ENCODE measurements at places on chromosomes 2 and 18.

DNA sequence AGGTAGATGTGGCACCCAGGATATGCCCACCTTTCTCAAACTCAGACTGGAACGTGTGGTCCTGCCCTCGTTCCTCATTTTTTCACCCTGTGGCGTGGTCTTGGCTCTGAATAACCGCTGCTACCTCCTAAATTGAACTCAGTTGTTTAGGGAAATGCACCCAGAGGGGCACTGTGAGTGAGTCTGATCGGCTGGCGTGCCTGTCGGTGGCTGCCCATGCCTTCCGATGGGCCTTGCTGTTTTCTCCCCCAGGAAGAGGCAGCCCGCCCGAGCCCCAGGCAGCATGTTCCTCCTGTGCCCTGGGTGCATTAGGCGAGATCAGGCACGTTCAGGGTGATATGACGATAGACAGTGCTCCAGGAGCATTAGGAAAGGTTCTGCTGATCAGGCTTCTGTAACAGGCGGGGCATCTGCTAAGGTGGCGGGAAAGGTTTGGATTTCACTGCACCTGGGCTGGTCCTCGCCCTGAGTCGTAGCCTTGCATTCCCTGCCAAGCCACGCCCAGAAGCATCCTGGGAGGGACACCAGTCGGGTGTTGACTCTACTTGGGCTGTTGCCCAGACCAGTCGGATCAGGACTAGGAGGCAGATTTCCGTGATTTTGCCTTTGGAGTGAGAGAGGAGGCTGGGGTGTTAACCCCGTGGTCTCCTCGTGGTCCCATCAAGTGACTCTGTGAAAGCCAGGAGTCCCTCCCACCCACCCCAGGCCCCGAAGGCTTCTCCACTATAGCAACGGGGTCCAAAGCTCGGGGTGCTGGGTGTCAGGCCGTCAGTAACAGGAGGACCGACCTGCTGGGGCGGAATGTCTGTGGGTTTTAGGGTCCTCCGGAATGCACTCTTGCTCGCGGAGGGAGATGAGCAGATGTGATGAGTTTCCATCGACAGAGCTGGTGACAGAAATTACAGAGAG, 75.1 kb downstream of the SH3BP4 start:
- DNase-seq = no peak

DNA sequence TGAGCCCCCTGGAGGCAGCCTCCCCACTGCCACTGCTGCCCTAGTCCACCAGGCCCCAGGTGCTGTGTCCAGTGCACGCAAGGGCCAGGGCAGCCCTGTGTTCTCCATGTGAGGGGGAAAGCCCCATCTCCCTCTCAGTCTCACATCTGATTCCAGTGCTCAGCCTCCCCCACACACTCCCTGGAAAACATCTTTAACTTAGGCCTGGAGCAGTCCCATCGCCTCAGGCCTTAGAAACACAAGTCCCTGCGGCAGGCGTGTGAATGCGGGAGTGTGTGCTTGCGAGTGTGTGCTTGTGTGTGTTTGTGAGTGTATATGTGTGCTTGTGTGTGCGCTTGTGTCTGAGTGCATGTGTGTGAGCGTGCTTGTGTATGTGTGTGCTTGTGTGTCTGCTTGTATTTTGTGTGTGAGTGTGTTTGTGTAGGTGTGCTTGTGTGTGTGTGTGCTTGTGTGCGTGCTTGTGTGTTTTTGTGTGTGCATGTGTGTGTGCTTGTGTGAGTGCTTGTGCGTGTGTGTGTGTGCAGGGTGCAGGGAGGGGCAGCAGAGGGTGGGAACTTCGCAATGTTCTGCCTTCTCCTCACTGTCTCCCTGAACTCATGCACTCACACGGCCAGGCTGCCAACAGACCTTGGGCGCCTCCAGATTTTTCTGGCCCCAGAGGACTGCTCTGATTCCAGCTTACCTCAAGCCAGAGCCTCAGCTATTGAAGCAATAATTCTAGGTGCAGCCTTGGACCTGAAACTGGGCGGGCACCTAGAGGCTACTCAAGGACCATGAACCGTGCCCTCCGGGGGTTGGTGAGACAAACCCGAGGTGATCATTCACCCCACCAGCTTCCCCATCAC, 139.6 kb downstream of the CABLES1 start:
- DNase-seq = no peak

DNA sequence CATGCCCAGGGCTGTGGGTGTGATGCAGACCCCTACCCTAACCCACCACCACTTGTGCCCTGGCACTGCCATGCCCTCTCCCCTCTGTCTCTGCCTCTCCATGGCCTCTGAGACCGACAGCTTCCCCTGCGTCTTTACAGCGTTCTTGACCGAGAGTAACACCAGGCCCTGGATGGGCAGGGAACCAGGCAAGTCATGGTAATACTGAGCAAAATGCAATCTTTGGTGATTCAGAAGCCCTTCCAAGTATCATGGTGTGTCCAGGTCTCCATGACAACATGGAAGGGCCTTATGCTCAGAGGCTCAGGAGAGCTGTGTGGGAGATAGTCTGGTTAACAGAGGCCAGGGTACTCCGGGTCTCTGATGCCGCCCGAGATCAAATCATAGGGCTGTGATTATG, 176.1 kb downstream of the KLHL29 start:
- no peak for DNase-seq

DNA sequence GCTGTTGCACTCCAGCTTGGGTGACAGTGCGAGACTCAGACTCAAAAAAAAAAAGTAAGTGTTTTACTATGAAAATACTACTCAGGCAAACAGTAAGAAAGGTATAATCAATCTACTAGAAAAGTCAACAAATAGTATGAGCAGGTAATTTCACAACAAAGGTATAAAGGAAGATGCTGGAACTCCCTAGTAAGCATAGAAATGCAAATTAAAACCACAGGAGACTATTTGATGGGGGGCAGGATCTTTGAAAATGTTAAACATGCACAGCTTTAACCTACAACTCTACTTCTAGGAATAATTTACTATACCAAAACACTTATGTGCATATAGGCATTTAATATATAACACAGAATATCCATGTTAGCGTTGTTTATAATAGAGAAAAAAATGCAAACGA, 24.3 kb upstream of the TNFAIP6 start:
- DNase-seq = no peak

- DNase-seq = no peak
Measured at GRCh38 chr2:98188351-98189046, 101.5 kb downstream of the VWA3B start.

DNA sequence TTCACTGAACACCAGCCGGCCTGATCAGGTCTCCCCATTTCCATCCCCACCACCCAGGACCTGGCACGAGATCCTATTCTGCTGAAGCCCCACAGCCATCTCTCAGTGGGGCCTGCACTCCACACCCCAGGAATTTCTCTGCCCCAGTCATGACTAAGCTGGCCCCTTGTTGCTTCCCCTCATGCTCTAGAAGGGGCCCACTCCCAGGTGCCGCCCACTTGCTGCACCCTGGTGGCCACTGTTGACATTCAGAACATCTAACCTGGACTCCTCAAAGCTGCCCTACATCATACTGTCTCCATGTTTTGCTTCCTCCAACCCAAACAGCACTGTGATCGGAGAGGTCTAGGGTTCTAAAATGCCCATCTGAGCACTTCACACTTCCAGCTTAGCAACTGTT, 90.7 kb upstream of the KLHL29 start:
- DNase-seq = no peak

DNA sequence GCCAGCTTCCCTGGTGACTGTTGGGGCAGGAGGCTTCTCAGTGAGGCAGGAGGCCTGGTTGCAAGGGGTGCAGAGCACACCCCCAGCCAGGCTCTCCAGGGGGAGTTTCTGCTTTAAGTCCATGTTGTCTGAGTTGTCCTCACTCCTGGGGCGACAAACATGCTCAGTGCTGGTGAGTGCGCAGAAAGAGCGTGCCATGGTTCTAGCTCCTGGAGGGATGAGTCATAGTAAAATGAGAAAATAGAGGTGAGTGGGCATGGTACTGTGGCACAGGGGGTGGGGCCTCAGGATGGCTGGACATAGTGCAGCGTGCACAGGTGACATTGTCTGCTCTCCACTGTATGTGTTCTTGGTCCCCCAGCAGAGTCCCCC, 457.2 kb upstream of the HS6ST1 start:
- no peak for DNase-seq

GRCh38 chr2:53751728-53752127, 15.9 kb upstream of the CHAC2 start:
- no peak for DNase-seq

GRCh38 chr2:128326346-128326745, 7.7 kb upstream of the HS6ST1 start:
- DNase-seq = no peak

- DNase-seq = no peak
Measured at GRCh38 chr2:207281436-207281835, 115.7 kb upstream of the KLF7 start.

DNA sequence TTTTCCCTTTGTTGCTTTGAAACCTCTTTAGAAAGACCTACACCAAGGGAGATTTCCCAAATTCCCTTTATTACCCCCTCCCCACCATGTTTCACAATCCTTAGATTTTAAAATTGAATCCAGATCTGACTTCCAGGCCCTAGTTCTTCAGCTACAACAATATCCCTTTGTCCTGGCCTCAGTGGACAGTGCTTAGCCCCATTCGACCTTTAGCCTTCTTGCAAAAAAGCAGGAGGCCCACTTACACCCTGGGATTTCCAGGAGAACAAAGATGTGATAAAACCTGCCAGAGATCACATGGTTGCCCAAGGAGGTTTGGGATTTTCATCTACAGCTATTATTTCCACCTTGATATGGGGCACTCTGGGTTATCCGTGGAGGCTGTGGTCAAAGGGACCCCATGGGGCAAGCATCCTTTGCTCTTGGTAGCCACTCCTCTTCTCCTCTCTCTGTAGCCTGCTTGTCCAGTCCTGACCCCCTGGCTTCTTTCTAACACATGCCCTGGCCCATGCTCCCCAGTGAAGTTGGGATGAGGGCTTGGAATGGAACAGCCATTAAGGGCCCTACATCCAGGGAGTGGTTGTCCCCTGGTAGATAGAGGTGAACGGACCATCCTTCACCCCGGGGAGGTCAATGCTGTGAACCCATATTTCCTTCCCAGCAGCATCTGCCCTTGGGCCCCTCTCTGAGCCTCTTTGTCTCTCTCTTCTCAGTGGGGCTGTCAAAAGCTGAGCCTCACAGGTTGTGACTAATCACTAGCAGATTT, 267.4 kb downstream of the DYSF start:
- no peak for DNase-seq

GRCh38 chr18:54822872-54823845, 5.1 kb upstream of the RAB27B start:
- no peak for DNase-seq

DNA sequence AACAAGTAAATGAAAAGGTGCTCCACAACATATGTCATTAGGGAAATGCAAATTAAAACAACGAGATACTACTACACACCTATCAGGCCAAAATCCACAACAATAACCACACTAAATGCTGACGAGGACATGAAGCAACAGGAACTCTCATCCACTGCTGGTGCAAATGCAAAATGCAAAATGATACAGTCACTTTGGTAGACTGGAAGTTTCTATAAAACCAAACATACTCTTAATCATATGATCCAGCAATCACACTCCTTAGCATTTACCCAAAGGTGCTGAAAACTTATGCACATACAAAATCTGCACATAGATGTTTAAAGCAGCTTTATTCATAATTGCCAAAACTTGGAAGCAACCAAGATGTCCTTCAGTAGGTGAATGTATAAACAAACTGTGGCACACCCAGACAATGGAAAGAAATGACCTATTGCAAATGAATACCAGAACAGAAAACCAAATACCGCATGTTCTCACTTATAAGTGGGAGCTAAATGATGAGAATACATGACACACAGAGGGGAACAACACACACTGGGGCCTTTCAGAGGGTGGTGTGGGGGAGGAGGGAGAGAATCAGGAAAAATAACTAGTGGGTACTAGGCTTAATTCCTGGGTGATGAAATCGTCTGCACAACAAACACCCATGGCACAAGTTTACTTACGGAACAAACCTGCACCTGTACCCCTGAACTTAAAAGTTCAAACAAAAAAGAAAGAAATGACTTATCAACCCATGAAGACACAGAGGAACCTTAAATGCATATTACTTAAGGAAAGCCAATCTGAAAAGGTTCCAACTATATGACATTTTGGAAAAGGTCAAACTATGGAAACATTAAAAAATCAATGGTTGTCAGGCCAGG, 80.4 kb downstream of the ASXL2 start:
- DNase-seq = no peak

- DNase-seq = no peak
Measured at GRCh38 chr2:61398413-61398812, 72.5 kb downstream of the USP34 start.

GRCh38 chr2:217332866-217333265, 473.0 kb upstream of the TNP1 start:
- DNase-seq = no peak

- DNase-seq = no peak
Measured at GRCh38 chr2:27304488-27305240, 3.6 kb downstream of the UCN start.

DNA sequence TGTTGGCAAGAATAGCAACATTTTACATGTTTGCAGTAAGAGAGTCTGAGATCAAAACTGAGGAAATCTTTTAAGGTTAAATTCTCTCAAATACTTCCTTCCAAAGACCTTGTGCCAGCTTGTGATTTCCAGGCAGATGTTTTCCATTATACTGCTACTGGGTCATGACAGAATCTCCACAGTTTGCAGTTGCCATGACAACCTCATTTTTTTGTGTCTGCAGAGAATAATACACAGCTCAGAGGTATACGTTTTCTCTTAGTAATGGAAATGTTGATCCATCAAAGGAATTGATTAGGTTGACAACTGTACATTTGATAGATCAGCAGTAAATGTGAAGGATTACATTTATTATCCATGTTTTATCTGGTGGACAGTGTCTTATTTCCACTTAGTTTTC, 29.1 kb upstream of the CSRNP3 start:
- DNase-seq = no peak

DNA sequence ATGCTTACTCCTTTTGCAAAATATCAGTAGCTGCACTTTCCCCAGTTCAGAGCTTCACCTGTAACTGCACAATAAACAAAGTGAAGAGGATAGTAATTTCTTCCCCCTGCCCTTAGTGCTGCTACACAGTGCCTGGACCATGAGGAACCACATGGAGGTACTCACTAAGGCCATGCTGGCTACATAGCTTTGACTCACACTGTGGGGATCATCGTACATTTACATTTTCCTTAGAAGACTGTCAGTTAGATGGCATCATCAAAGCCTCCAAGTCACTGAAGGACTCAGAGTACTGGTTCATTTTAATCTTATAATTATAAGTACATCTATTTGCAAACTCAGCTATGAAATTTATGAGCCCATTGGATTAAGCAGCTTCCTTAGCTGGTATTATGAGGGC, 1416.5 kb upstream of the CELF4 start:
- no peak for DNase-seq

GRCh38 chr18:67144329-67144728, 372.2 kb downstream of the DSEL start:
- no peak for DNase-seq

DNA sequence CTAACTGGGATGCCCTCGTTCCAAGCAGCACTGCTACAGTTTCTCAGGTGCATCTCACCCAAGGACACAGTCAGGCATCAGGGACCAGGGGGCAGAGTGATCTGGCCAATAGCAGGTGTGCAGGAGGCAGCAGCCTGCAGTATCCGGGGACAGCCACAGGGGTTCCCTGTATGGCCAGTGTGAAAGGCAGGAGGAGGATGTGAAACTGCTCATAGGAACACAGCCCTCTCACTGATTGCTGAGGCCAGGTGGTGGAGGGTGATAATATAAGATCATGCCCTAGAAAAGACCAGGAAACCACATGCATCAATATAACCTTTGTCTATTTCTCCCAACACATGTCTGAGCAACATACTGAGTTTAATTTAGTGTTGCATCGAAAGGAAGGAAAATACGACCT, 112.7 kb upstream of the TACR1 start:
- DNase-seq = no peak

Measured in activated T-cell treated with anti-CD3 and anti-CD28 coated beads for 4 hours (primary cell).